ENCODE measurements at places on chromosomes 1 and 21. TPM values are rescaled to one million over a fixed set of nuclear protein-coding genes. Genes with fewer than 3 reads are reported as not detected.

- H3K27ac ChIP-seq: peak overlapping the region; percentile 48
- peaks cover 5% of the 10 kb centered on the region for H3K36me3 ChIP-seq
- H3K27me3 ChIP-seq: no peaks in the 10 kb centered on the region
- no peak overlapping the region for H3K4me3 ChIP-seq
These were observed 55.2 kb downstream of the GPR161 start for GRCh38 chr1:168081373-168082007.

Gene HES5
- total RNA-seq: 0.22 TPM

Gene F13B
- not detected for total RNA-seq

Gene GNAT2
- not detected for total RNA-seq

GRCh38 chr1:30111431-30111830, 612.0 kb downstream of the MATN1 start:
- no peaks in the 10 kb centered on the region for H3K4me1 ChIP-seq
- H3K4me3 ChIP-seq: no peak overlapping the region
- H3K36me3 ChIP-seq: no peaks in the 10 kb centered on the region
- H3K27ac ChIP-seq: no peak overlapping the region
- peaks cover 30% of the 10 kb centered on the region for H3K27me3 ChIP-seq

DNA sequence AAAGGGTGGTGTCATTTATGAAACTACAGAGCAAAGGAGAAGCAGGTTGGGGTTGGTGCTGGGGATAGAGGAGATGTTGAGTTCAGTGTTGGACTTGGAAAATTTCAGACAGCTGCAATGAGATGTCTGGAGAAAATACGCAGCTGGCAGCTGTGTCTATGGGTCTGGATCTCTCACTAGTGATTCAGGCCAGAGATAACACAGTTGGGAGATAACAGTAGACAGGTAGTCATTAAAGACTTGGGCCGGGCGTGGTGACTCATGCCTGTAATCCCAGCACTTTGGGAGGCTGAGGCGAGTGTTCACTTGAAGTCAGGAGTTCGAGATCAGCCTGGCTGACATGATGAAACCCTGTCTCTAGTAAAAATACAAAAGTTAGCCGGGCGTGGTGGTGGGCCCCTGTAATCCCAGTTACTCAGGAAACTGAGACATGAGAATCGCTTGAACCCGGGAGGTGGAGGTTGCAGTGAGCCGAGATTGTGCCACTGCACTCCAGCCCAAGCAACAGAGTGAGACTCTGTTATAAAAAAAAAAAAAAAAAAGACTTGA, 2.5 kb upstream of the TFAP2E start:
- peak; percentile 53 for DNase-seq
- no peaks in the 10 kb centered on the region for H3K36me3 ChIP-seq
- no peak overlapping the region for H3K4me3 ChIP-seq
- no peak overlapping the region for H3K27ac ChIP-seq
- H3K27me3 ChIP-seq: peaks cover 47% of the 10 kb centered on the region

Gene SPRR2B
- total RNA-seq: not detected

DNA sequence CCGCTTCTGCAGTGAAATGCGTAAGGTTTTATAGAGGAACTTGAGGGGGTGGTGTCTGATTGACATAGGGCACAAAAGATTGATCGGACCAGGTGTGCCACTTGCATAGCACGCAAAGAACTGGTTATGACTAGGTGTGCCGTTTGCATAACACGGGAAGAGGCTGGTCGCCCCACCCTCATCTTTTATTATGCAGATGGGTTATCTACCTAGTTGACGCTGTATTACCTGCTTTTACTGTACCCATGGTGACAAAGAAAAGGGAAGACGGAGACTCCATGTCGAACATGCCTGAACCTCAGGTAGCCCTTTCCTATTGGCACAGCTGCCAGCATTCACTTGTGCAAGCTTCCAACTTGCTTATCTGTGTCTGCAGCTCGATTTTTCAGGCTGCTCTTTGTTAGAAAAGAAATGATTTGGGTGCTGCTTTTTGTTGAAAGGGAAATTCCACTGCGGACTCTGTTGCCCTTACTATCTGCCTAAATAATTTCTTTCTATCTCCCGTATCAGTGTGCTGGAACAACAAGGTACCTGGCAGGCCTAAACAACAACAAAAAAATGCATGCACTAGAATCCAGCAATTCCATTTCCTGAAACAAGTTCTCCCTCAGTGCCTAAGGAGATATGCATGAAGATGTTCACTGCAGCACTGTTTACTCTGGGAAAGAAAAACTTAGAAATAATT, 194.4 kb upstream of the KAZN start:
- H3K36me3 ChIP-seq: no peaks in the 10 kb centered on the region
- H3K4me3 ChIP-seq: no peak overlapping the region
- H3K27me3 ChIP-seq: no peaks in the 10 kb centered on the region

GRCh38 chr1:10832703-10833102, 36.3 kb upstream of the CASZ1 start:
- no peak overlapping the region for H3K4me3 ChIP-seq
- H3K27me3 ChIP-seq: peaks cover 10% of the 10 kb centered on the region
- no peaks in the 10 kb centered on the region for H3K36me3 ChIP-seq
- no peaks in the 10 kb centered on the region for H3K4me1 ChIP-seq
